NCI-H2081 (cell line): ENCODE measurements at places on chromosomes 11 and 22.

GRCh38 chr11:23778971-23779370, 717.9 kb upstream of the LUZP2 start:
- no peak for DNase-seq

GRCh38 chr11:60125956-60126585, 37.6 kb downstream of the MS4A2 start:
- no peak for DNase-seq

- DNase-seq = no peak
Measured at GRCh38 chr11:47359586-47359985, 7.1 kb upstream of the MYBPC3 start.

GRCh38 chr11:39365809-39366436, 2093.5 kb downstream of the LRRC4C start:
- peak; percentile 12 for DNase-seq

- DNase-seq = no peak
Measured at GRCh38 chr11:31455177-31455576, 54.2 kb downstream of the IMMP1L start.

DNA sequence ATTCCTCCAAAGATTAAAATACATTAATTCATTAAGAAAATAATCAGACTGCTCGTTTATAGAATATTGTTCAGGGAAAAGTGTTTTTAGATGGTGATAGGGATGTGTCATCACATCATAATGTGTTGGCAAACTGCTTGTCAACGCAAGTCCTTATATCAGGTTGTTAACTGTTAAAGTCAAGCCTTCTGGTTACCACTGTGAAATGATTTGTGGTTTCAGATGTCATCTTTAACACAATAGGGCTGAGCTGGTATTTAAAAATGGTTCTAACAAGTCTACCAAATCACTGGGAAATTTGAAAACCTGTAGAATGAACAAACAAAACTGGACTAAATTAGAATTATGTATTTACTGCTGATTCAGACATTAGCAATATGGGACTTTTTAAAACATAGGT, 2.4 kb upstream of the MMP13 start:
- no peak for DNase-seq

- DNase-seq = no peak
Measured at GRCh38 chr11:92827132-92827531, 142.3 kb upstream of the MTNR1B start.

GRCh38 chr11:68099474-68100405, 21.4 kb downstream of the CHKA start:
- DNase-seq = peak; percentile 40

GRCh38 chr11:111652184-111652583, 49.9 kb downstream of the SIK2 start:
- no peak for DNase-seq

DNA sequence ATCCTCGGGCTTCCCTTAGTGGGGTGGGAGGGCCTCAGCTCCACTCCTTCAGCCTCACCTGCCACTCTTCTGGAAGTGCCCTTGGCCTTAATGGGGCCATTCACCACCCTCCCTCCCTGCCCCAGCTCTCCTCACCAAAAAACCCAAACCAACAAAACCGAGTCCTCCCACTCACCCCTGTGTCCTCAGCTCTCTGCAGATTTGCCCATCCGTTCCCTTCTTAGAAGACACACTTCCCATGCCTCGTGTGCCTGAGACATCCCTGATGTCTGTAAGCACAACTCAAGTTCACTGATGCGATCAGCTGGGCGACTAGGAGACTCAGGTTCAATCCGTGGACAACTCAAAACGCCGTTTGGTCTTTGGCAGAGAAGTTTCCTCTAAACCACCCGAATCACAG, 839.2 kb downstream of the TBC1D22A start:
- no peak for DNase-seq

GRCh38 chr22:48438800-48439559, 1388.7 kb downstream of the BRD1 start:
- no peak for DNase-seq

GRCh38 chr11:77815459-77815858, 5.1 kb downstream of the RSF1 start:
- DNase-seq = no peak

- DNase-seq = no peak
Measured at GRCh38 chr11:101296896-101297295, 167.3 kb upstream of the PGR start.

- DNase-seq = no peak
Measured at GRCh38 chr11:59523541-59523940, 12.2 kb downstream of the OR4D9 start.
